ENCODE measurements at places on chromosomes 5 and 9.

GRCh38 chr9:93480728-93481324 is 27.4 kb upstream of the FAM120AOS start:
- DNase-seq: no peak

- no peak for DNase-seq
These were observed 166.4 kb upstream of the ZNF618 start for GRCh38 chr9:113709721-113710120.

- no peak for DNase-seq
These were observed 49.0 kb downstream of the PTTG1 start for GRCh38 chr5:160470437-160471361.

DNA sequence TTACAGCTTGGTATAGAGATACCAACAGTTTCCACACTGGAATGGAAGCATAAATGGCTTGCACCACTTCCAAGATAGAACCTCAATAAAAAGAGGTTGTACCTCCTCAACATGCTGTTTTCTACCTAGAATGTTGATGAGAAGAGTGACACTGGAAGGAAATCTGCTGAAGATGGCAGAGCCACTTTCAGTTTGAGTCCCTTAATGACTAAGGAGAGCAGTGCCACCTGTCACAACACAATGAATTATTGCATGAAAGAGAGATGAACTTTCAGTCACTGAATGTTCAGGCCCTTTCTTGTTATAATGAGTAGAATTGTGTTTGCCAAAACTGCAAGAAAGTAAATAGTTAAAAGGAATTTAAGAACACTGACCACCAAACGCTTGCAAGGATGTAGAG is 958.5 kb downstream of the DTWD2 start:
- DNase-seq: no peak

DNA sequence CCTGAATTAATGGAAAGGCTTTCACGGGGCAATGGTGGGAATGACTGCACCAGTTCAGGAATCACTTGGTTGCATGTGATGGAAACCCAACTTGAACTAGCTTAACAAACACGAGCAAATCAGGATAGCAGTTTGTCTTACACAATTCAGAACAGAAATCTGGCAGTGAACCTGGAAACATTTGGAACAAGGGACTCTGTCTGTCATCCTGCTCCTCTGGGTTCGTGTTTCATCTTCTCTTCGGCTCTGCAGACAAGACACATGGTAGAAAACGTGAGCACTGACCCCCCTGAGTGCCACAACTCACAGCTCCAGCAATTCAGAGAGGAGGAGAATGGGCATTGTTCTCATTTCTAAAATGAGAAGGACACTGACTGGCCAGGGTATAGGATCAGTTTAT is 218.1 kb upstream of the NREP start:
- DNase-seq: no peak

- DNase-seq: peak; percentile 63
These were observed 12.6 kb upstream of the UGT3A2 start for GRCh38 chr5:36079200-36079781.

DNA sequence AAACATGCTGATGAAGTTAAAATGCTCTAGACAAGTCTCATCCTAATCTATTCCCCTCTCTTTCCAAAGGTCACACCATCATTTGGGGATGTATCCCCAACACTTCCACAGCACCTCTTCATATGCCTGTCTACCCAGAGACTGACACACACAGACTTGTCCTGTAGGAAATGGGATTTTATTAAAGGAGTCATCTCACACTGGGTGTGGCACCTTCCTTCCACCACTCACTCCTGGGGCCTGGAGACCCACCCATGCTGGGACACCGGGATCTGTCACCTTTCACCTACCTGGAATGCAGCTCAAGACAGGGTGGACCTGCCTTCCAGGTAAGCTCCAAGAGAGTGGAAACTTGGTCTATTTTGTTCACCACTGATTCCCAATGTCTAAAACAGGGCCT is 99.4 kb upstream of the HAND1 start:
- no peak for DNase-seq

- DNase-seq: no peak
These were observed 1058.7 kb upstream of the WWC1 start for GRCh38 chr5:167232675-167233311.

- DNase-seq: no peak
These were observed 92.2 kb downstream of the KLF4 start for GRCh38 chr9:107397076-107398044.

DNA sequence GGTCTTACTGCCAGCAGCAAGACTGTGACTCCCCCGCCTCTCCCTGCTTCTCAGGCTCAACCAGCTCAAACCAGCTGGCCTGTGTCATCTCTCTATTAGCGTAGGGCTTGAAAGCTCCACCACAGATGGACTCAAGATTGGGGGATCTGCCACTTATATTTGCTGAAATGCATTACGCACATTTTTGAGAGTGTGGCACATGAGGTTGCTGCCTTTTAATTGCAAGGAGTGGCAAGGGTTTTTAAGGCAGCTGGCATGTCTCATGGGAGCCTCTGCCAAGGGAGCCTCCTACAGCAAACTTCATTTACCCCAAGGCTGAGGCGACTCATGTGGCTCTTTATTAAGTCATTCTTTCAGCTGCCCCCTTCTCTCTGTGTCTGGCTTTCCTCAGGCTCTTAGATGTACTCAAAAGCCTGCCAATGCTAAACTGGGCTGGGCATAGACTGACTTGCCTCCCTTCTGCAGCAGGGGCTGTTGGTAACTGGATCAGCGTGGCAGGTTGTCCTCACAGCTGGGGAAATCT is 219.3 kb downstream of the SMARCA2 start:
- DNase-seq: peak; percentile 50

GRCh38 chr5:139251695-139252288 is 41.7 kb upstream of the MATR3 start:
- DNase-seq: no peak
